Activated T-helper 2 cell treated with anti-CD3 and anti-CD28 coated beads, Interferon-gamma antibody, Interleukin-2, Interleukin-4, amounts not matched to agents 10 μg/mL and 5 μg/mL and 100 μg/mL, durations not matched to agents 14 hours and 24 hours and 36 hours (primary cell): ENCODE measurements at places on chromosomes 3 and 15. TPM values are rescaled to one million over a fixed set of nuclear protein-coding genes. Genes with fewer than 3 reads are reported as not detected.

DNA sequence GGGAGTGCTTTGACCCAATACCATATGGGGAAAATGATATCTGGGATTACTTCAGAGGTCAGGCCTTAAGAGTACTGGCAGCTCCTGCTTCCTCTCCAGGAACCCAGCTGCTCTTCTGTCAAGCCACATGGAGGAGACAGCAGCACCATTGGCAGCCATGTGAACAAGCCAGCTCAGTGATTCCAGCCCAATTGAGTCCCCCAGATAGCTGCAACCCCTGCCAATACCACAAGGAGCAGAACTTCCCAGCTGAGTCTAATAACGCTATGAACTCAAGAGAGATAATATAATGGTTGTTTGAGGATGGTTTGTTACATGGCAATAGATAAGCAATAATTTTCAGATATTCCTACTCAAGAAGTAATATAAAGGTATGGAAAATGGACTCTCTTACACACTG is 126.8 kb upstream of the CPNE4 start:
- no peak for DNase-seq

DNA sequence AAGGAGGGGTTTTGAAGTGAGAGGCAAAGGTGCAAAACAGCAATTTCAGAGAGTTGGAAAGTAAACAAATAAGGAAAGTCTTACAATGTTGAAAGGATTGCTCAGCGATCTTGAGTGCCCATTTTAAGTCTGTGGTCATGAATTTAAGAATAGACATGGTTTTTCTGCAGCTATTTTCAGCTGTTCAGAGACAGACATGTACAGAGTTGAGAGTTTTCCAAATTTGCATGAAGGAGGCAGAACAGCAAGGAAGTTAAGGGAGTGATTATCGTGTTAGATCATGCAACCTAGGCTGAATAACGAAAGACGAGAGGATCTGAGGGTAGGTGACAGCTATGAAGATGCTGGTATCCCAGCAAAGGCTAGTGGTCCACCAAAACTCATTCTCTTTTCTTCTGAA is 37.2 kb downstream of the DET1 start:
- DNase-seq: no peak

DNA sequence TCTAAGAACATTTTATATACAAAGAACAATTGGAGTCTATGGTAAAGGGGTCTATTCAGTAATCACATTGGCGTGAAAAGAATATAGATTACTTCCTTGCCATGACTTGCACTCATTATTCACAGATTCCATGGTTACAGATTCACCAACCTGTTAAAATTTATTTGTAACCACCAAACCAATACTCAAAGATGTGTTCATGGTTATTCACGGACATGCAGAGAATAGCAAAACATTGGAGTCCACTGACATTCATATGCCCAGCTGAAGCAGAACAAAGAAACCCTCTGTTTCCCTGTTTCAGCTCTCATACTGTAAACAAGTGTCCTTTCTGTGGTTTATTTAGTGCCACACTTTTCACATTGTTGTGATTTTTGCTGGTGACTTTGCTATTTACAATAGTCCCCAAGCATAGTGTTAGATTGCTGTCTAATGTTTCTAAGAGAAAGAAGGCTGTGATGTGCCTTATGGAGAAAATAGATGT is 185.8 kb upstream of the TTC14 start:
- no peak for DNase-seq

DNA sequence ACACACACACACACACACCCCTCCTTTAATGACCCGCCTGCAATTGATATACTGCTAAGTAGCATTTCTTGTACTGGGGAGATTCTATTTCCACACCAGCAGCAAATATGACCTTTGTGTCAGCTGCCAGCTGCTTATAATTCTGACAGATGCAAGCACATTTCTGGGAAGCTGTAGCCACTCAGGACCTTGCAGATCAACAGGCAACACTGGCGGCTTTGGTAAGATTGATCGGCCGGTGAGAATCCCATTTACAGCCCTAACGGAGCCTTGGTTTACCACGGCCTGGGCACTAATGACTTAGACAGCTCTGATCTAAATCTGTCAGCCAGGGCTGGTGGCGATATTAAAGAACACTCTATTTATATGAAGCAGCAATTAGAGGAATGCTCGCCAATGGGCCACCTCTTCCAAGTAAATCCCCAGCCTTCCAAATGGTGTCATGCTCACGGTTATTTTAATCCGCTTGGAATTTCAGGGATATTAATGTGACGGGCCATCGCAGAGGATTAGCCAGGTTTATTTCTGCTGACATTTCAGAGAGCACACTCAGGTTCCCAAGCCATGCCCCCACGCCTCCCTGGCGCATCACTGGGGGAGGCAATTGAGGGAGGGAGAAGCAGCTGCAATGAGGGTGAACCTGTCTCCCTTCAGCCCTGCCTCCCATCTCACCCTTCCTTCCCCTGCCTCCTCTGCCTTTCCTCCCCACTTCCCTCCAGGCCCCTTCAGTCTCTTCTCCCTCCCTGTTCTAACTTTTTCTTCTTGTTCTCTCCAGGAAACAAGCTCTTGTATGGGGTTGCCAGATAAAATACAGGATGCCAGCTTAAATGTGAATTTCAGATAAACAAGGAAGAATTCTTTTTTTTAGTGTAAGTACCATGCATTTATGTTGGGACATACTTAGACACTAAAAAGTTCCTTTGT is 287.0 kb downstream of the TLE3 start:
- DNase-seq: no peak

DNA sequence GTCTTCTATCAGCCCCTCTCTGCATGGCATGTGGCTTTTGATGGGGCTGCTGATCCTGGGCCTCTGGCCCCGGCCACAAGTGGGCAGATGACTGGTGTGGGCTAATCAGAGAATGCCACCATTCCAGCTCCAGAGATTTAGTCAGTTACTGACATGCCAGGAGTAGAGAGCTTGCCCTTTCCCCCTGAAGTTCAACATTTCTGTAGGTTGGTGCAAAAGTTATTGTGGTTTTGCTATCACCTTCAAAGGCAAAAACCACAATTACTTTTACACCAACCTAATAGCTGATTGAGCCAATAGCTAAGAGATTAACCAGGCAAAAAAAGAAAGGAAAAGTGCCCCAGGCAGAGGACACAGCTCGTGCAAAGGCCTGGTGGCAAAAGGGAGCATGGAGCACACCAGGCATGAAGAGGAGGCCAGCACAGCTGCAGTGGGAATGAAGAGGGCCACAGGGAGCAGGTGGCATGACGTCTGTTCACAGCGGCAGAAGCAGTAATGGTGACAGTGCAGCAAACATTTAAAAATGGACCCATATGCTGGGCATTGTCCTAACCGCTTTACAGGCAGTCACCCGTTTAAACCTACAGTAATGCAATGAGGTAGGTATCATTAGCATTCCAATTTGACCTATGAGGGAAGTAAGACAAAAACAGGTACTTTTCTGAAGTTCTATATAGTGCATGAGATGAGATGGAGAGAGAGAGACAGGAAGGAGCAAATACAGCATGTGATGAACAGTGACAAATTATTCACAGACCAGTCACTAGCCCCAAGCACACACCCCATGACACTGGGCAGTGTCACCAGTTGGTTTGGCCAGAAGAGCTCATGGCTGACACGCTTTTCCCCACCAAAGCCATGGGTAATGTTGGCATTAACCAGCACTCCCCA is 373.0 kb upstream of the PROK2 start:
- no peak for DNase-seq

- DNase-seq: no peak
Observed at GRCh38 chr3:196049653-196050052, 32.2 kb downstream of the TFRC start.

DNA sequence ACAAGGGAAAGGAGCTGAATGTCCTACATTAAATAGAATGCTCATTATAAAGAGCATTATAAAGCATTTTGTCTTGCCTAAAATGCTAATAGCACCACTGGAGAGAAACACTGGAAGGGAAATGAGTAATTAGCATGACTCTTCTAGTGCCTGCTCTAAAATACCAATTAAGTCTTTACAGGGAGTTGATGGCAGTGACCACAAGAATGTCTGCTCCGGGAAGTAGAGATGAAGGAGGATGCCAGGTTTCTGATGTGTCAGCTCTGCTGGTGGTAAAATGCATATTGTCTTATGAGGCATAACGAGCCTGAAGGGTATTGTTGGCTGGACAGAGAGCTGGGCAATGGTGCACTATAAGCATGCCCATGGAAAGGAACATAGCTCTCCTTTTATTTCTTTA is 49.5 kb downstream of the MYLK start:
- no peak for DNase-seq

DNA sequence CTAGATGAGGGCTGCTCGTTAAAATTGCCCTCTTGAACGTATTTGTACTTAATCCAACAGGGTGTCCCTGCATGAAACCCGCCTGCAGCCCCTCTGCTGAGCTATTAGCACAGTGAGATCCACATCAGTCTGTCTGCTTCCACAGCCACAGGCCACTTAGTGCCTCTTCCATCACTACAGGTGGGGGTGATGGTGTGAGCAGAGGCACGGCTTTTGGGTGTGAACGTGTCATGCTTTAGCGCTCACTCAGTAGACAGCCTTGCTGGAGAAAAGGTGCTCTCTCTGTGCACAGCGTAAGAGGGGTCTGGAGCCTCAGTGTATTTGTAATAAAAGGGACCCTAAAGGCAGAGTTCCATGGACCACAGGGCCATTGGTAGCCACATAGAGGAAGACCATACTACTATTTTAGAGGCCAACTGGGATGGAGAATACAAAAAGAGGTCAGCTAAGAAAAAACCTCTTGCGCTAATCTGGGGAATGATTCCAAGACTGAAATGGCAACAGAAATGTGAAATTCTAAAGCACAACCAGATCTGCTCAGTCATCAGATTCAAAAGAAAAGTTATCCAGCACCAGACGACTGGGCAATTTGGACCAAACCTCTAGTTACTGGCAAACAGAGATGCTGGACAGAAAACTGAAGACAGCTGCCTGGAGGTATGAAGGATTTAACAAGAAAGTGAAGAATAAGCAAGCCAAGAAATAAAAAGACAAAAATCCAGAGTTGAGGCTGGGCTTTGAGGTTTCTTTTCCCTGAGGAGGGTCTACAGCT is 120.2 kb downstream of the ATP10A start:
- DNase-seq: no peak

DNA sequence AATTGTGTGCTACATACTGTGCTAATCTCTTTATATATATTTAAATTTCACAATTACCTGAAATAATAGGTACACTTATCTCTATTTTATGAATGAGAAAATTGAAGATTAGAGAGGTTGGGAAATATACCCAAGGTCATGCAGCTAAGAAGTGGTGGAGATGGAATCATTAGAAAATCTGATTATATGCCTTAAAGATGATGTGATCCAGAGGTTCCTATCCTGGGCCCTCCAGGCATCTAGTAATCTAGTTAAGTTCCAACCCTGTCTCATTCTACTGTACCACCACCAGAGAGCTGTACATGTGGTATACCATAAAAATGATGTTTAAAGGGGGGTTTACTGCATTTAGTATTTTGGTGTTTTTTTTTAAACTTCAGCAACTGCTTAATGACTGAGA is 40.7 kb downstream of the SYN2 start:
- DNase-seq: no peak

DNA sequence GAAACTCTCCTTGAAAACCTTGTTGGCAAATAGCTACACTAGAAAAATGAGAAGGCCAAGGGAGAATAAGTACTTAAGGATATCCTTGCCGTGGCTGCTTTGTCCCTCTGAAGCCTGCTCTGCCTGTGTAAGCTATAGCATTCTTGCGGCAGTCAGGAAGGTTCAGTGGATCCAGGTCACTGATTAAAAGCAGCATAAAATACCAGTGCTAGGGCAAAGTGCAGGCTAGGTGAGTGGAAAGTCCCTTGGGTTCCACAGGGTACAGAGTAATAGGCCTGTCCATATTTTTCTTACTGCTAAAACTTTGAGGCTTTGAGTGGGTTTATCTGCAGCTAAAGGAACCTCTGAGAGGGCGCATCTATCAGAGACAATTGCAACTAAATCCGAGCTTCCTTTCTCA is 10.3 kb downstream of the CXCR6 start:
- DNase-seq: no peak

GRCh38 chr15:51841406-51842040 is 12.1 kb downstream of the TMOD3 start:
- DNase-seq: no peak

DNA sequence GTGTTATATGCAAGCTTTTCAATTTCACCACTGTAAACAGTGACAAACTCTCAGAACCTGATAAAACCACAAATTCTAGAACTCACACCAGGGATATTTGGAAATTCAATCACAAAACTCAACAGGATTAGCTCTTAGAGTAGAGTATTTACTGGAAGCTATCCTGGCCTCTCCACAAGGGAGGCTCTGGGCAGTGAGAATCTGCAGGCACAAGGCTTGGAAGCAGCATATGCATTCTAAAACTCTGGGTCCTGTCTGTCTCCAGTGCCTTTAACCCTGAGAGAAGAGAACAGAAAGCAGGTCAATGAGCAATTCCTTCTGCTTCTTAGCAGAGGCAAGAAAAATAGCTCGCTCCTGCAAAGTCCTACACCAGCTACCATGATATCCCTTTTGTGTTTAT is 23.4 kb downstream of the PLSCR4 start:
- no peak for DNase-seq

DNA sequence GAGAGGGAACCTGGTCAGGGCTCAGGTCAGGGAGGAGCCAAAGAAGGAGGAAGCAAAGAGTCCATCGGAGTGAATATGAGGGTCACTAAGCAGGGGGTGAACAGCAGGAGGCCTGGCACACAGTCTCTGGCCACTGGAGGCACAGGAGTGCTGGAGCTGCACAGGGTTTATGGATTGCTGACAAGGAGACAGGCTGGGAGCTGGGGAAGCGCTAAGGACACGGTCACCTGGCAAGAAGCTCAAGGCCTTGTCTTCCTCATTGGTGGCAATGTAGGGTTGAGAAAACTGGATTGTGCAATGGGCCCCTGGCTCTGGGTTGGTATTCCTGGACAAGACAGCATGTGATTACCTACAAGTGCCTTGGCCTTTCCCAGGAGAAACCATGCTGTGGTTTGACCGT is 5.8 kb upstream of the CAMP start:
- no peak for DNase-seq

GRCh38 chr3:167830007-167830406 is 94.5 kb downstream of the SERPINI1 start:
- no peak for DNase-seq

GOLGA8S gene
- total RNA-seq: 0.16 and 0.39 TPM in 2 replicates

PRICKLE2 gene
- not detected in 2 replicates for total RNA-seq

DPPA2 gene
- not detected in 2 replicates for total RNA-seq

MITF gene
- 0.07 and 0.28 TPM in 2 replicates for total RNA-seq

CNBP gene
- 351 TPM in 2 replicates for total RNA-seq

C3orf70 gene
- 0.05 and 0.07 TPM in 2 replicates for total RNA-seq

SNTN gene
- total RNA-seq: not detected in 2 replicates

MYZAP gene
- total RNA-seq: not detected in 2 replicates
